ENCODE measurements at places on chromosomes 2 and 18.

GRCh38 chr2:26891-27290 lies 19.4 kb downstream of the FAM110C start:
- no peak for DNase-seq

GRCh38 chr2:181072486-181073235 lies 92.3 kb downstream of the UBE2E3 start:
- no peak for DNase-seq

DNA sequence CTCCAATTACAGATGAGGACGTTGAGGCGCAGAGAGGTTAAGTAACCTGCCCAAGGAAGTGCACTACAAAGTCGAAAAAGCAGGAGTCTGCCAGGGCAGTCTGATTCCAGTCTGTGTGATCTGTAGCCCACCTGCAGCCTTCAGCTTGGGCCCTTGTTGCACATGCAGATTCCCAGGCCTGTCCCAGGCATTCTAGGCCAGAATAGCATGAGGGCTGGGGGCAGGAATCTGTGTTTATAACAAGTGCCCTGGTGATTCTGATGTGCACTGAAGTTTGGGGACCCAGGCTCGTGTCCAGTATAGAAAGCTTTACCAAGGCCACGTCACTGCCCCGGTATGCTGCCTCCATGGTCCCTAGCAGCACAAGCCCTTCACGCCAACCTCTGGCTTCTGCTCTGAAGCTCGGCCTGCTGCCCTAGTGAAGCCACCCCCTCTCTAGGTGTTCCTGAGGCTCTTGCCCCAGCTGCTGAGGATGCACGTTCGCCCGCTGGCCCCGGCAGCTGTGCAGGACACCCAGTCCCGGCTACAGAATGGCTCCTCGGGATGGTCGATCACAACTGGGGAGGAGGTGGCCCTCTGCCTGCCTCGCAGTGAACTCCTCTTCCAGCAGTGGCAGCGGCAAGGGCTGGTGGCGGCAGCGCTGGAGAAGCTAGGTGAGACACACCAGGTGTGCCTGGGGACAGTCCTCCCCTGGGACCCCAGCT lies 4.6 kb downstream of the CHRNG start:
- DNase-seq = no peak

GRCh38 chr2:107068069-107068916 lies 182.3 kb upstream of the ST6GAL2 start:
- DNase-seq = no peak

GRCh38 chr2:109690822-109691541 lies 76.8 kb downstream of the SOWAHC start:
- DNase-seq = no peak

GRCh38 chr2:176107731-176108181 lies 676 bp downstream of the HOXD11 start:
- no peak for DNase-seq

- DNase-seq = no peak
These were observed 132.6 kb downstream of the ACTR3 start for GRCh38 chr2:114022360-114023085.

DNA sequence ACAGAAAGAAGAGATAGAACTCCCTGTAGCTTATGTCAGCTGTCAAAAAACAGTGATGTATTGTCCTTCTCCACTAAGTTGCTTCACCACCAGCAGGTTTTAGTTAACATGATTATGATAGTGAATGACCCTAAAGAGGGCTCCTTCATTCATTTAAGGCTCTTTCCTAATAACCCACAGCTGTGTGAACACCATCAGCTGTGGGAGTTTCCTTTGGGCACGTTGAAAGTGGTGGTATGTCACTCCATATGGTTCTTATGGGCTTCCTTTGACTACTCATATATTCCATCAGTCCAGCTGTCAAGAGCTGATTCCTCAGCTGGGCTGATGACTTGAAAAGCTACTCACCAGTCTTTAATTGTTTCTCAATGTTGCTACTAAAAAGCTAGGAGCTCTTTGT lies 210.3 kb downstream of the UBE2E3 start:
- no peak for DNase-seq
